ENCODE measurements at places on chromosomes 13 and 19.
A peak's percentile ranks its signal among the peaks of the same experiment; 100 is the strongest.

GRCh38 chr19:55244004-55244680 is 14.7 kb downstream of the PPP6R1 start:
- no peak for DNase-seq

DNA sequence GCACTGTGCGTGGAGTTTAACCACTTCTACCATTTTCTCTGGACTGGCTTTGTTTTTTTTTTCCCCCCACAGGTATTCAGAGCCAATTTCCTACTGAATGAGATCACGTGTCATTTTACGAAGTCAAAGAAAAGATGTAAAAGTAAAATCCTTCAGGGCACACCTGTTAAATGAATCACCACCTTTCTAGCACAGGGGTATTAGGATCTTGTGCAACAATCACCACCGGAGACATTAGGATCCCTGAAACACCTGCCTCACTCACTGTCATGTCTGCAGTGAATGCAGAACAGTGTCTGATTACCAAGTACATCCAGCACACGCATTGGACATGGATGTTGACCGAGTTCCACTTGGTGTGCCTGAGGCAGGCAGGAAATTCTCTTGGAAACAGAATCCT is 17.2 kb downstream of the BRD4 start:
- DNase-seq: no peak

DNA sequence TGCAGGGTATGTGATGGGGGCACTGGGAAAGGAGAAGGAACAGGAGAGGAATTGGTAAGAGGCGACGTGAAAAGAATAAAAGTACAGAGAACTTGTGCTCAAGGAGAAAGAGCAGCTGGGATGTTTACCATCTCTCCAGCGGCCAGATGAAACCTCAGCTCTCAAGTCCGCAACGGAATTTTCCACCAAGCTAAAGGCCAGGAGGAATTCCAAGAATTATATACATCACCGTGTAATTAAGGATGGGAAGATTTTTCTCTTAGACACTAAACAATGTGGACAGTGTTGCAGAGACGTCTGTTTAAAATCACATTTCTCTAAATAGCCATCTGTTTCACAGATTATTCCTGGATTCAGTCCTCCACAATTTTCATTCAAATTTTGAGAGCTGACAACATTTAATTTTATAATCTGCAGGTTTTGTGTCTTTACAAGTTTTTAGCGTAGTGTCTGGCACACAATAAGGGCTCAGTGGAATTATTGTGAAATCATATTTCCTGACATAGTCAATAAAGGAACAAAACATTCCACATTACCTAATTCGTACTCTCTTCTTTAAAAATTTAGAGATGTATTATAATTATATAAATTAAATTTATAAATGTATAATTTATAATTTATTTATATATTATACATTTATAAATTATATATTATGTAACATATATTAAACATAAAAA is 23.0 kb upstream of the USP29 start:
- no peak for DNase-seq

- no peak for DNase-seq
These were observed 47.9 kb downstream of the CAB39L start for GRCh38 chr13:49395878-49396380.

DNA sequence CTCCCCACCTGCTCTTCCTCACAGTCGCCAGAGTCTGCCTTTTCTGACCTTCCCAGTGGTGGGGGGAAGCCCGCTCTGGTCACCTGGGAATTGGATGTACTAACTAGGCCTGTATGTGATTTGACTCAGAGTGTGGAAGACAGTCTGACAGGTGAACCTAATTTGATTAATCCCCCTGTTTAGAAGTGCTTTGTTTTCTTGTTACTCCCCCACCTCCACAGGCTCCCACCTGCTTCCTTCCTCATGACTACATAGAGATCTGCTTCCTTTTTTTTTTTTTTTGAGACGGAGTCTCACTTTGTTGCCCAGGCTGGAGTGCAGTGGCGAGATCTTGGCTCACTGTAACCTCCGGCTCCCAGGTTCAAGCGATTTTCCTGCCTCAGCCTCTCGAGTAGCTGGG is 44.0 kb downstream of the COG3 start:
- no peak for DNase-seq

- no peak for DNase-seq
These were observed 199.2 kb downstream of the COL4A1 start for GRCh38 chr13:110107568-110108347.

DNA sequence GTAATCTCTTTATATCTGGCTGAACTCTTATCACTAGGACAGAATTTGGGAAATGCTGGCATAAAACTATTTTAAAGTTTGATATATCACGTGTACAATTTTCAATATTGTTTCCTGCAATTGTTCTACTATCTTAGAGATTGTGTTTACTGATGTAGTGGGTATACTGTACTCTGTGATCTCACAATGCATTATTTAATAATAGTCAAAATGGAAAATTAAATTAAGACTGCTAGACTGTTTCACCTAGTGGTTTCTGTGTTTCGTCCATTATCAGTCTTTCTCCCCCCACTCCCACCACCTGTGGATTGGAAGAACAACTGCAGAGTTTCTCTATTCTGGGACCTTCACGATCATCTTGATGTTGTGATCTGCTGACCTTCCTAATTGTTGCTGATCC is 449.2 kb upstream of the SLC10A2 start:
- DNase-seq: no peak

- DNase-seq: peak; percentile 92
These were observed at the start of gene ZNF526 for GRCh38 chr19:42219812-42220750. Gene ZNF526, plus strand, starts transcription at chr19:42220312. Its CDS starts 4,092 bp downstream, at chr19:42224404.

Data from right kidney (tissue), 9 donors.